ENCODE measurements at places on chromosomes 3 and 15.

DNA sequence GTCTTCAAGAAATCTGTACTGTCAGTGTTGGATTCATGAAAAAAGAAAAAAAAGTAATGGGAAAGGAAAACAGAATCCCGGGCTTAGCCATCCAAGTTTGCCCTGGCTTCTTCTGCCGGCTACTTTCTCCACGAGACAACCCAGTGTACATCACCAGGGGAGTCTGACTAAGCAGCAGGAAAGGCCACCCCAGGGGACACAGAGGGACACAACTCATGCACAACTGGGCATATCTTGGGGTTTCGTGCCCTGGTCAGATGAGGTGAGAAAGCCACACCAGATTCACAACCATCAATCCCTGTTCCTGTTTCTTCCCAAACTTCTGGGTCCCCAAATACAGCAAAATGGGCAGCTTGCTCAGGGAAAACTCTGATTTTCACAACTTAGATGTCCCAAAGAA is 33.2 kb downstream of the ADAMTS17 start:
- DNase-seq: no peak

GRCh38 chr3:111853068-111853467 is 6.0 kb upstream of the PHLDB2 start:
- no peak for DNase-seq

- DNase-seq: no peak
Observed at GRCh38 chr3:155743606-155744005, 1.3 kb downstream of the PLCH1 start.

GRCh38 chr3:146814601-146815315 is 209.6 kb upstream of the PLSCR5 start:
- DNase-seq: no peak

DNA sequence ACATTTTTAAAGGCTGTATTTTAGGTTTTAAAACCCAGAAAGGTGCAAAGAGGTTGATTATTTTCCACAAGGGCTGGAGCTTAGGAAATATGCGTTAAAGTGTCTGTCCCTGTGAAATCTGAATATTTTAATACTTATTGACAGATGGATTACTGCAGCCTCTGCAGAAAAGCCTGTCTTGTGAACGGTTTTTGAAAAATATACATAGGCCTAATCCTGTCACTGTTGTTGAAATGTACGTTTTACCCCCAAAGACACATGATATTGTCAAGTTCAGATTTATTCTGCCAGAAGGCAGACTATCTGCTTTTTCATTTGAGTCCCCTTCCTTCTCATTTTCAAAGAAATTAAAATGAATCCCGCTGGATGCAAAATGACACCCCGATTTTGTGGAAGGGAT is 2.2 kb upstream of the BCL6 start:
- DNase-seq: no peak

DNA sequence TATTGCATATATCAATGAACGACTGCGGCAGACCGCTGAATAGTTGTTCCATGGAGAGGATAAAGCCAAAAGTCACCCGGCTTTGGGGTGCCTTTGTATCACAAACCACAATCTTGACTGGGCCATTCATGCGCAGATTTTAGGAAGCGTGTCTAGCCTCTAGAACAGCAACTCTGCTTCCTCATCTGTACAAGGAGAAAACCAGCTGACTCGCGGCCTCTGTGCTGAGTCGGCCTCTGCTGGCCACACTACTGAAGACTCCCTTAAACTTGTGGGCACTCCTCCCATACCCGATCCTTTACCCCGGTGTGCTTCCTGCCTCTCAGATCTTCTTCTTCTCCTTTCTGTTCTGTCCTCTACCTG is 872 bp downstream of the DLEC1 start:
- DNase-seq: no peak

- peak; percentile 46 for DNase-seq
Observed at GRCh38 chr3:148021381-148021780, 612.2 kb downstream of the ZIC1 start.

DNA sequence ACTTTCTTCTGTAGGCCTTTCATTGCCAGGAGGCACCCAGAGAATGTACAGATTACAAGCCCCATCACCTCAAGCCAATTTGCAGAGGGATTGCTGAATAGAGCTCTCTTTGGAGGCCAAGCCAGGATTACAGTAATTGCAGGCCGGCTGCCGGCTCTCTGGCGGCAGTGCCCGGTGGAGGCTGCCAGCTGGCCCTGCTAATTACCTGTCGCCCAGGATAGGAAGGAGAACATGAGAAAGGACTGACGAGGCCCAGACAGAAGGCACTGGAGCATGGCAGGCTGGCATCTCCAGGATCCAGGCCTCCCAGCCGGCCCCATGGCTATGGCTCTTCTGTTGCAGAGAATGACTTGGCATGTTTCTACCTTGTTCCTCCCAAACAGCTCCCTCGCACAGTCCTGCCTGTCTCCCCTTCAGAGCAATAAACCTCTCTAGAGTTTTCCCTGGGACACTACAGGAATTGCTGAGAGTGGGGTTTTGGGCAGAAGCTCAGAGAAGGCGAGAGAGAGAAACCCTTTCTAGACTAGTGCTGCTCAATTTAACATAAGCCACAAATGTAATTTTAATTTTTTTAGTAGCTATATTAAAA is 273.6 kb upstream of the PROK2 start:
- no peak for DNase-seq

DNA sequence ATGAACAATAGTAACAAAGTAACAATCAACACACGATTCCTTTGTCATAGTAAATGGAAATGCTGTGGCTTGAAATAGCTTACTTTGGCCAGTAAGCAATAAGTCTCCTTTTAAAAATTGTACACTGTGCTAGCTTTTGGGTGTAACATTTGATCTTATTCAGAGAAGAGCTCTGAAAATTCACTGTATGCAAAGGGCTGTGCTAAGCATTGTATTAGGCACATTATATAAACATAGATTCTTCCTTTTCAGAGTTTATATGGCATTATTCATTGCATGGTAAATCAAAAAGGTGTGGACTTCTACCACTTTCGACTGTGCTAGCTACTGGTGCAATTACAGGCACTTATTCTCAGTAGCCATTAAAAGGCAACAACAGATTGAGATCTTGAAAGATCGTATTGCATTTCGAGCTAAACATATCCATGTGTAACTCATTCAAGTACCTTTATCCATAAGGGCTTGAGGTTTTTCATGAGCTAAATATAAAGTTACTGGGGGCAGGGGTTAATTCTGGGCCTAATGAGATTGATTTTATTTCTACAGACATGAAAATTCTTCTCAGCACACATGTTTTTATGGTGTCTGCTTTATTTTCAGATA is 246.8 kb downstream of the NR1D2 start:
- no peak for DNase-seq

GRCh38 chr3:61092870-61093269 is 158.4 kb downstream of the FHIT start:
- DNase-seq: no peak
